ENCODE measurements at places on chromosomes 6 and 20.

GRCh38 chr20:48776306-48776705 is 51.5 kb downstream of the PREX1 start:
- no peak for DNase-seq

DNA sequence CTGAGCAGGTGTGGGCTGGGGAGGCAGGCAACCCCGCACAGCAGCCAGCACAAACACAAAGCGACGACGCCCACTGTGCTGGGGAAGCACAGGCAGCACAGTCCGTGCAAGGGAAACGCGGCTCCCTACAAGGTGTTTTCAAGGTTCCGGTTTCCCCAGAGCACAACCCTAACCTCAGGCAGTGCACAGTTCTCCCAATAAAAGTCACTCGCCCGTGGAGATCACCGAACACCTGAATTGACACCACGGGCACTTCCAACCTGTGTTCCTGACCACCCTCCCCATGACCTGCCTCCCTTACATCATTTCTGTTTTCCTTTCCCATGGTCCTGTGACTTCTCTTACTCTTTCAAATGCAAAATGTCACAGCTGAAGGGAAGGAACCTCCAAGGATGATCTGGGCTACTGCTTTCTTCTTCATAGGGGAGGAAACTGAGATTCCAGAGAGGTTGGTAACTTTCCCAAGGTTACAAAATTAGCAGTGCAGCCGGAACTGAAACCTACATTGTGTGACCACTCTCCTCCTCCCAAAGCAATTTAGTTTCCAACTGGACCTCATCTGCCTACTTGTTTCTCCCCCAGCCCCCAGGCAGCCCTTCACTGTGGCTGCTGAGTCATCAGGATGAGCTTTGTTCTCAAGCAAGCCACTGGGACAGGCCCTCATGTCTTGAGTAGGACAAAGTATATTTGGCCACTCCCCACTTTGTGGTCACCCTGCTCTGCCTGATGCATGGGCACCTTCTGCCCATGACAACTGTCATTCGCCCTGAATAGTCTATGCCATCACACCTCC is 125.3 kb downstream of the ATXN1 start:
- no peak for DNase-seq

- DNase-seq = no peak
These were observed at the start of gene CLVS2 for GRCh38 chr6:122995921-122996793. Gene CLVS2, plus strand, starts transcription at chr6:122996235. Its CDS starts 1,543 bp downstream, at chr6:122997778.

GRCh38 chr20:40521962-40522361 is 167.1 kb downstream of the MAFB start:
- DNase-seq = no peak

DNA sequence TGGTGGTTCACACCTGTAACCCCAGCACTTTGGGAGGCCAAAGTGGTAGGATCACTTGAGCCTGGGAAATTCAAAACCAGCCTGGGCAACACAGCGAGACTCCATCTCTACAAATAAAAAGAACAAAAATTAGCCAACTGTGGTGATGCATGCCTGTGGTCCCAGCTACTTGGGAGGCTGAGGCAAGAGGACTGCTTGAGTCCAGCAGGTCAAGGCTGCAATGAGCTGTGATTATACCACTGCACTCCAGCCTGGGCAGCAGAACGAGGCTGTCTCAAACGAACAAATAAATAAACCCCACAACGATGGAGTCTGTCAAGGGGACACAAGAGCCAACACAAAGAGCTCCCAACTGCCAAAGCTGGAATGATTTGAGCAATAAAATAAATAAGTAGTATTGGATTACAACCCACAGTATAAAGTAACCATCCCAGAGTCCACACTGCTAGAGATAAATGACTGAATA is 13.5 kb downstream of the ZMYND8 start:
- DNase-seq = no peak

DNA sequence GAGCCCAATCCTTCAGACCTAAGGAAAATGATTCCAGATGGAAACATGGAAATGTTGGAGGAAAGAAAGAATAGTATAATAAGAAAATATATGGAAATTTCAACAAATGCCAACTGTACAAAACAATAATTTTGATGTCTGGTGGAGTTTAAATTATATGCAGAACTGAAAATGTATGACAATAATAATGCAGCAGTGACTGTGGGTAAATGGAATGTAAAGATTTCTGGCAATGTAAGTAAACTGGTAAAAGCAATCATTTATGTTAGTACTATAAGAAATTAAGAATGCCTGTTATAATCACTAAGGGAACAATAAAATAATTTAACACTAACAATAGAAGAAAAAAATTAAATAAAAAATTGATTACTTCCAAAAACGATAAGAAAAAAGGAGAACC is 89.0 kb downstream of the EDN1 start:
- no peak for DNase-seq

DNA sequence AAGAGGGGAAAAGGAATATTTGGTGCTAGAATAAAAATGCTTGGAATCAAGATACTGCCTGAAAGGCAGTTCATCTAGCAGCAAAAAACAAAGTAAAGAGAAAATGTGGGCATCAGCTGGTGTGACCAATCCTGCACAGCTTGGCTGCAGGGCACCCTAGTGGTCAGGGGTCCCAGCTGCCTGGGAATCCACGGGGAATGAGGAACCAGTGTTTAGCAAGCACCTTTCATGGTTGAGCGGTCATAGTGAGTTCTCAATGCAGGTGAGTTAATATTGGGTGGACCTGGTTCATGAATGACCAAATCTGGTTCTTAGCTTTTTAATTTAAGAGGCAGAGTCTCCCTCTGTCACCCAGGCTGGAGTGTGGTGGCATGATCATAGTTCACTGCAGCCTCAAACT is 53.3 kb downstream of the CAP2 start:
- no peak for DNase-seq
